ENCODE measurements at places on chromosomes 5 and 9.

GRCh38 chr9:119003882-119004617, 365.2 kb downstream of the BRINP1 start:
- DNase-seq, result no peak

GRCh38 chr5:134509308-134510040, 16.0 kb upstream of the JADE2 start:
- no peak for DNase-seq

- DNase-seq, result no peak
Measured at GRCh38 chr5:5293029-5293428, 129.4 kb upstream of the ICE1 start.

GRCh38 chr9:132425675-132426062, 15.7 kb downstream of the CFAP77 start:
- no peak for DNase-seq

DNA sequence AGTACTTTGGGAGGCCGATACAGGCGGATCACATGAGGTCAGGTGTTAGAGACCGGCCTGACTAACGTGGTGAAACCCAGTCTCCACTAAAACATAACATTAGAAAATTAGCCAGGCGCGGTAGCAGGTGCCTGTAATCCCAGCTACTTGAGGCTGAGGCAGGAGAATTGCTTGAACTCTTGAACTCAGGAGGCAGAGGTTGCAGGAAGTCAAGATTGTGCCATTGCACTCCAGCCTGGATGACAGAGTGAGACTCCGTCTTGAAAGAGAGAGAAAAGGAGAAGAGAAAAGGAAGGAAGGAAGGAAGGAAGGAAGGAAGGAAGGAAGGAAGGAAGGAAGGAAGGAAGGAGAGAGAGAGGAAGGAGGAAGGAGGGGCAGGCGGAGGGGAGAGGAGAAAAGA, 45.1 kb downstream of the MYO10 start:
- no peak for DNase-seq

DNA sequence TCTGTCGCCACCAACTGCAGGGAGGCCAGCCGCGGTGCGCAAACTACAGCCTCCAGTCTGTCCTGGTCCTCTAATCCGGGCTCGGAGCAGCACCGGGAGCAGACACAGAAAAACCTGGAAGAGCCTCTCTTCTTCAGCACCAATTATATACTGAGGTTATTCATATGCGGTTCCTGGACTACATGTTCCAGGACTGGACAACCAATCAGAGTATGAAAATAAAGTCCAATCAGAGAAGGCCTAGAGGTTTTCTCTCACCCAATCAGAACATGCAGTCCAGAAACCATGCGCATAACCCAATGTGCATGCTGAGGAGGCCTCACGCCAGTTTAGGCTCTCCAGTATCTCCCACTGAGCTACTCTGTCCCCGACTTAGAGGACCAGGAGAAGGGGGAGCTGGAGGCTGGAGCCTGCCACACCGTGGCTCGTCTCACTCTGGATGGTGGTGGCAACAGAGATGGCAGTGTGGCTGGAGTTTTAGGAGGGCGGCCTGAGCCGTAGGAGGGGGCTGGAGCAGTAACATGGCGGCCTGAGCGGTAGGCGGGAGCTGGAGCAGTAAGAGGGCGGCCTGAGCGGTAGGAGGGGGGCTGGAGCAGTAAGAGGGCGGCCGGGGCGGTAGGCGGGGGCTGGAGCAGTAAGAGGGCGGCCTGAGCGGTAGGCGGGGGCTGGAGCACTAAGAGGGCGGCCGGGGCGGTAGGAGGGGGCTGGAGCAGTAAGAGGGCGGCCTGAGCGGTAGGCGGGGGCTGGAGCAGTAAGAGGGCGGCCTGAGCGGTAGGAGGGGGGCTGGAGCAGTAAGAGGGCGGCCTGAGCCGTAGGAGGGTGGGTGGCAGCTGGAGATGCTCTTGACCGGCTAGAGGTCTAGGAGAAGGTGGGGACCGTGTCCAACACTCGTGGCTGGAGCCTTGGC, 20.4 kb upstream of the TRIM52 start:
- DNase-seq, result no peak

- DNase-seq, result no peak
Measured at GRCh38 chr5:158856794-158857193, 242.9 kb downstream of the EBF1 start.

DNA sequence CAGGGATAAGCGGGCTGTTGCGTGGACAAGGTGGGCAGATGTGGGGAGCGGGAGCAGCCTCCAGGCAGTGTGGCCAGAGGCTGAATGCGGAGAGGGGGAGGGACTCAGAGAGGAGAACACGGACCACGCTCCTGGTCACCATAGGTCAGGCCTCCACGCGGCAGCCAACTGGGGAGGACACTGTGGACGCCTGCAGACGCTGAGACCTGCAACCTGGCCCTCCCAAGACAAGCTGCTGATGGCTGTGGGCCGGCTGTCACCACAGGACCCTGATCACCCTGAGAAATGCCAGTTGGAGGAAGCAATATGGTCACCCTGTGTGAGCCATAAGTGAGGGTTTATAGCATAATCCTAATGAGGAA, 16.8 kb downstream of the LPCAT1 start:
- no peak for DNase-seq

DNA sequence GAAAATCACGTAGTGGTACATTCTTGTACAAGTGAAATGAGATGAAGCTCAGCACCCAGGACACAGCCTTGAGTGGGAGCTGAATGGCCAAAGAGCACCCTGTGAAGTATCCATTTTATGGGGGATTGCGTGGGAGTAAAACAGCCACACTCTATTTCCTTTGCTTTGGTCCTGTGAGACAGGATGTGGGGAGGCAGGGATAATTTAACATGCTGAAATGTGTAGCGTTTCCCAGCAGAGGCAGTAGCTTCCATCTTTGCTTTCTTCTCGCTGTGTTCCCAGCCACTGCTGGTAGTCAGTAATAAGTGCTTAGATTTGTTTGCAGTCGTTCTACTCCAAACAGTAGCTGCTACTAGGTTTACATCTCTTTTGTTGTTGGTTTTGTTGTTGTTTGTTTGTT, 4.4 kb downstream of the IL31RA start:
- no peak for DNase-seq

Data from eye (tissue), 1 donor.